ENCODE measurements at places on chromosomes 4 and X.
A peak's percentile ranks its signal among the peaks of the same experiment; 100 is the strongest.

GRCh38 chrX:118974088-118974907, at the start of gene LONRF3:
LONRF3 (plus strand) TSS chrX:118974618; CDS start chrX:118974781, 163 bp downstream.
- peak; percentile 37 for DNase-seq

DNA sequence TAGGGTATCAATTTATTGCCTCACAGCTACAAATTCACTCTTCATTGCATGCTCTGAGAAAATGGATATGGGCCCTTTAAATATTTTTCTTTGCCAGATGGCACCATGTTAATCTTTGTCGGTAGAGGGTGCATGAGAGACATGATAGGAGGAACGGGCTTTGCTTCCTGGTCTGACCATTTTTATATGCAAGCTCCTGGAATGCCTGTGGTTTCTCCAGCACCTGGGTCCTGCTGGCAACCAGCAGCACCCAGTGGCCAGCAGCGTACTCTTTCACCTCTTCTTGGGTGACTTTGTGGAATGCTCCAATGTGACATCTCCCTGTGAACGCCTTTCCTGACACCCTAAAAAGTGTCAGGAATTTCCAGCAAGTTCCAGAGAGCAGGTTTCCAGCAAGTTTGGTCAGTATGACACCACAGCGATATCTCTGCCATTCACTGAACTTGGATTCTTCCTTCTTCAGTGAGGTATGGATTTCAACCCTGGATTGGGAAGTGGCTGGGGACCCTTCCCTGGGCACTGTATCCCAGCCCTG, 140.3 kb upstream of the PGRMC2 start:
- DNase-seq = no peak

DNA sequence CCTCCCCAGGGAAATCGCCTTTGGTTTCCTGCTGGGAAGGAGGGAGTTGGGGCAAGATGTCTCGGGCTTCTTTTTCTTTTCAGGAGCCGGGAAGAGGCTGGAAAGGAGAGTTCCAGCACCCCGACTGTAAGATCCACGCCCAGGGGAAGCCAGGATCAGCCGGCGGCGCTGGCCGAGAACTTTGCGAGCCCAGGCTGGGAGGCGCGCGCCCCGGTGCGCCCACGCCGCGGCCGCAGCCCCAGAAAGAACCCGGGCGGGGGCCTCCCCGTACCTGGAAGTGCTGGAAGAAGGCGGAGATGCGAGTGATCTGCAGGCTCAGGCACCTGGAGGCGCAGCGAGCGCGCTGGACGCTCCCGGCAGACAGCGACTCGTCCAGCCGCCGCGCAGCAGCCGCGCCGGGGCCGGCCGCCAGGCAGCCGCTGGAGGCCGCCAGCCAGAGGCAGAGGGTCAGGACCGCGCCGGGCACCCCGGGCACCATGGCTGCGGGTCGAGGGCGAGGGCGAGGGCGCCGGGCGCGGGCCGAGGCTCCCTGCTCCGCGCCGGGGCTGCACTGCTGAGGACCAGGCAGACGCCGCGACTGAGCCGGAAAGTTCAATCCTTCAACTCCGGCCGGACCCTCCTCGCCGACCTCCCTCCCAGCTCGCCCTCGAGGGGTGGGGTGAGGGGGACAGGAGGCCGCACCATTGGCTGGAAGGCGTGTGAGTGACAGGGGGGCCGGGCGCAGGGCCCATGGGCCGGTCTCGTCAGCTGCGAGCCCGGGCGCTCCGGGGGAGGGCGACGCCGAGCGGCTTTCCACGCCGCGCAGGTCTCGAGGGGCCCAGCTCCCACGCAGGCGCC, at the start of gene ANOS1:
TSS of gene ANOS1 (minus strand) at position 579 of the 837 bp plus-strand sequence. CDS start at position 478, 101 bp downstream.
- no peak for DNase-seq

- no peak for DNase-seq
These were observed 35.1 kb downstream of the CLDN22 start for GRCh38 chr4:183284965-183285364.

GRCh38 chrX:79365591-79365990, 1.5 kb downstream of the ITM2A start:
- no peak for DNase-seq

- DNase-seq = no peak
These were observed 22.8 kb downstream of the AGA start for GRCh38 chr4:177419434-177419833.

GRCh38 chr4:14309431-14309830, 681.9 kb upstream of the BOD1L1 start:
- DNase-seq = no peak

DNA sequence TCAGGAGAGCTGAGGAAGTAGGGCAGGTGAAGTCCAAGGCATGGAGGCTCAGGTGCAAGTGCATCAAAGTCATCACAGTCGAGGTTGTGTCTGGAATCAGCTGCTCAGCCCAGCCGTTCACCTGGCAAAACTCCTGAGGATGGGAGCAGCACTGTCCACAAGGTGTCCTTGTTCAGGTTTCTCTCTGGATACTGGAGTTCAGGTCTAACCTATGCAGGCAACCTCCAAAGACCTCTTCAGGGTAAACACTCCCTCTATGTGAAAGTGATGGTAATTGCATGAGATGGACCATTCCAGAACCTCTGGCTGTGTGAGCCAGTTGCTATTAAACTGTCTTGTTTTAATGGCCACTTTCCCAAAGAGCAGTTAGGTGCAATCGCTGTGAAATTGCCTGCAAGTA, 120.2 kb upstream of the PSAPL1 start:
- no peak for DNase-seq

DNA sequence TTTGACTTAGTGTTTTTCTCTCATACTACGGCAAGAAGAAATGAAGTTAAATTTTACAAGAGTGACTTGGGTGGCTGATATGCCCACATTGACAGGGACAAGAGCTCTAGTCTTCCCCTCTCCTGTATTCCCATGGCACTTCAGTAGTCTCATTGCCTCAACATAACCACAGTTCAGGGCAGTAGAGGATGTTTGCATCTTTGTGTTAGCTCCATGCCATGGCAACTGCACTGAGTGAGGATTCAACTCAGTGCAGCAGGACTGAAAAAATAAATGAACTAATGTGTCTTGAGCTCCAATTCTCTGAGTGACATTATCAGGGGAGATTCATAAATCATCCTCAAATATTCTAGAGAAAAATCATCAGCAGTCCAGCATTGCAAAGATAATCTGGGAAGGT, 78.8 kb downstream of the TET2 start:
- DNase-seq = no peak

DNA sequence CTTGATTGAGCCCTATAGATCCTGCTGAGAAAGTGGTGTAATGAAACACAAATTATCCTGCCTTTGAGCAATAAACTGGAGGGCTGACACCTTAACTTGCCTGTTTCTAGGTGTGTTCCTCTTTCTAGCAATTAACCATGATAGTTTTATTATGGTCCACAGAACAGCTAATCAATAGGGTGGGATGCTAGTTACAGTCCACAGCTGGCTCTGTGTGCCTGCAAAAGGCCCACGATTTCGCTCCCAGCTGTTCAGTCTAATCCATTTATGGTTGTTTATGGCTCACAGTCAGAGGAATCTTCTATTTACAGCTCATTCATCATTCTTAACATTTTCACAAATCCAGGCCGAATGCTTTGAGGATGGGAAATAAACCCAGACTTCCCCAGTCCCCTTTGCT, 674.9 kb downstream of the SMARCA1 start:
- DNase-seq = no peak

DNA sequence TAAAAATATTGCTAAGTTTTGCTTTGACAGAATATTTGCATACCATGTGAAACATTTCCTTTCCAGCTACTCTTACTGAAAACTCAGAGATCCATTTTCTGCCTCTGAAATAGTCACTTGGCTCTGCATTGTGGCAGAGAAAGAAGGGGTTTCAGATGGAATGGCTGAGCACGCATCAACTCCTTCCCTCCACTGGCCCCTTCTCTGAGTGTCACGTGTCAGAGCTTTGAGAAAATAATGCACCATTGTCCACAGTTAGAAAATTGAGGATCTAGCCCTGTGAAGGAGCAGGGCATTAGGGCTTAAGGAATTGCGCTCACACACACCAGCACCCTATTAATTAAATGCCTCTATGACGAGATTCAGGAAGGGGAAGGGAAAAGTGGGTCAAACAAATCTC, 78.8 kb upstream of the FAT4 start:
- DNase-seq = no peak

GRCh38 chr4:42234817-42235216, 82.4 kb upstream of the BEND4 start:
- DNase-seq = no peak

- DNase-seq = no peak
These were observed 460.3 kb downstream of the ZIC3 start for GRCh38 chrX:138026211-138026610.

GRCh38 chr4:142407596-142407995, 438.5 kb downstream of the INPP4B start:
- no peak for DNase-seq

DNA sequence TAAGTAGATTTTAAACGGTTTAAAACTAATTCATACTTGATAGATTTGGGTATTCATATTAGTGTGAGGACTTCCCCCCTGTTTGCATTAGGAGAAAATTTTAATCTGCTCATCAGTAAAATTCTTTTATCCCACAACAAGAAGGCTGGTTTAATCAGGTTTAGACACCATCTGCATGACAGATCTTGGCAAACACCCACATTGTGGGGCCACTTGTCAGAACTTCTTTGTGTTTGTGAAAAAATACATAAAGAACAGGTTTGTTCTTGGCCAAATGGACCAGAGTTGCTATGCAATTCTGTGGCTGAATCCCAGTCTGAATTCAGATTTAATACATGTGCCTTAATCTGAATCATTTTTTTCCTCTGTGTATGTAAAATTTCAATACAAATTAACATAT, 121.1 kb downstream of the REPS2 start:
- DNase-seq = no peak

DNA sequence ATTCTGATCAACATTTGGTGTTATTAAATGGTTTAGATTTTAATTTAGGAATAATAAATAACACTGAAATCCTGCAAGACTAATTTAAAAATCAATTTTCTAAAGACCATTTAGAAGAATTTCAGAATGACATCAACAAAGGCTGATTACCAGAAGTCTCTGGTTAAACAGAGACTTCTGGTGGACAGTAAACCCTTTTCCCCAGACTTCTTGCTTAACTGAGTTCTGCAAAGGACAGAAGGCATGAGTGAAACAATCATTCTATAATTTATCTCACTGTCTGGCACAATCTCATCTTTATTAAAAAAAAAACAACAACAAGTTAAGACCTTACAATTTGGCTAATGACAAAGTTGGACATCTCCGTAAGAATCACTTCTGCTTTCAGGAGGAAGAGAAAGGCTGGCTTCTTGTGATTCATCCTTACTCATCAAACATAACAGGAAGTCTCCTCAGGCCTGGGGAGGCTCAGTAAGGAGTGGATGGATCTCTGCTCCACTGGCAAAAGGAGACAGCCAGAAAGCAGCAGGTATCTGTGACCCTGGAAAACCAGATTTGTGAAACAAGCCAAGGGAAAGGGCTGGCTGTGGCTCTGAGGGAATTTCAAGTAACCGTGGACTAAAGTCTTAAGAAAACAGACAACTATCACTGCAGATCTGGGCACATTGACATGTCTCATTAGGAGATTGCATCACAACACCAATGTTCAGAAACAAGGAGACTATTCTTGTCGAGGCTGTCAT, 908 bp upstream of the TLR6 start:
- no peak for DNase-seq

GRCh38 chr4:149706942-149707341, 108.7 kb downstream of the IQCM start:
- no peak for DNase-seq

GRCh38 chrX:74925225-74926088, at the start of gene NEXMIF:
NEXMIF (minus strand) TSS chrX:74925452.
- no peak for DNase-seq

- DNase-seq = no peak
These were observed 94.1 kb upstream of the FAM9B start for GRCh38 chrX:9127986-9128385.

- DNase-seq = no peak
These were observed 1352.4 kb downstream of the ARAP2 start for GRCh38 chr4:34891892-34892291.

DNA sequence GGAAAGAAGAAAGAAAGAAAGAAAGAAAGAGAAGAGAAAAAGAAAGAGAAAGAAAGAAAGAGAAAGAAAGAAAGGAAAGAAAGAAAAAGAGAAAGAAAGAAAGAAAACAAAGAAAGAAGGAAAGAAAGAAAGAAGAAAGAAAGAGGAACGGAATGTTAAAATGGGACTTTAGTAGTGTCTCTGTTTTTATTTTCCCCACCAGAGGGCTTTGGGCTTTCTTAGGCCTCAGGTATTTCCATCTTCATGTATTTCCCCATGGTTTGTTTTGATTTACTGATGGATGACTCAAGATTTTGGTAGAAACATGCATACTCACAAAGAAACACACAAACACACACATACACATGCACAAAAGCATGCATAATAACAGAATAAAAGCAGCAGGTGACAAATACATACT, 181.2 kb downstream of the AFF2 start:
- DNase-seq = no peak

DNA sequence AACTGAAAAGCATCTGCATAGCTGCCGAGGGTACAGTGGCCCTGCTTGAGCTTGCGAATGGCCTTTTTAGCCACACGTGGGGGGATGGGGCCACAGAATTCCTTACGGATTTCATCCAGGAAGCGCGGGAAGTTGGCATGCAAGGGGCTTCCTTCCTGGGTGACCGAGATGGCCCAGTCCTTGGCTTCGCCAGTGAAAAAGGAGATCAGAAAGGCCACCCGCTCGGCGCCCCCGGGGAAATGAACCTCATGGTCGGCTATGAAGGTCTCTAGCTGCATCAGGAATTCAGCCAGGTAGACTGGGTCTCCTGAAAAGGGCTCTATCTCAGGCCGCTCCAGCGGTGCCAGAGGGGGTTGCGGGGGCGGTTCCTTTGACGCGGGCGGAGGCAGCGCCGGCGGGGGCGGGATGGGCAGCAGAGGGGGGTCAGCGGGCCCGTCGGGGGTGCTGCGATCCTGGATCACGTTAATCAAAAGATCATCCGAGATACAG, 909 bp downstream of the RTL5 start:
- DNase-seq = no peak

- DNase-seq = no peak
These were observed 292.3 kb downstream of the SMARCA1 start for GRCh38 chrX:129230850-129231512.

DNA sequence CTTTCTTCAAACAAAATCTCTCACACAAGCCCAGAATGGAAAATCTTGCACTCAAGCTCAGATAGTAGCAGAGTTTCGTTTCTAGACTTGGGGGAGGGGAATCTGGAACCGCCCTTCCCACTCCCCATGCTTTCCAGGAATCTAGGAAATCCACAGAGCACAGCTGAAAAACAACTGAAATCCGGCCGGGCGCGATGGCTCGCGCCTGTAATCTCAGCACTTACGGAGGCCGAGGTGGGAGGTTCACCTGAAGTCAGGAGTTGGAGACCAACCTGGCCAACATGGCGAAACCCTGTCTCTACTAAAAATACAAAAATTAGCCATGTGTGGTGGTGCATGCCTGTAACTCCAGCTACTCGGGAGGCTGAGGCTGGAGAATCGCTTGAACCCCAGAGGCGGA, 127.3 kb upstream of the SLC34A2 start:
- DNase-seq = no peak

- no peak for DNase-seq
These were observed 24.2 kb downstream of the FNIP2 start for GRCh38 chr4:158793021-158793420.

GRCh38 chrX:1941321-1941720, 326.5 kb downstream of the ASMT start:
- DNase-seq = no peak

- DNase-seq = no peak
These were observed 33.2 kb upstream of the BMP15 start for GRCh38 chrX:50877310-50877709.

Data from stimulated activated CD4-positive, alpha-beta T cell treated with anti-CD3 and anti-CD28 coated beads, Interleukin-15, amount 100 ng/mL, for 1 hour (primary cell).